ENCODE measurements at places on chromosomes 11 and 22.

GRCh38 chr11:10407055-10407454, 48.0 kb upstream of the AMPD3 start:
- peak; percentile 77 for DNase-seq

DNA sequence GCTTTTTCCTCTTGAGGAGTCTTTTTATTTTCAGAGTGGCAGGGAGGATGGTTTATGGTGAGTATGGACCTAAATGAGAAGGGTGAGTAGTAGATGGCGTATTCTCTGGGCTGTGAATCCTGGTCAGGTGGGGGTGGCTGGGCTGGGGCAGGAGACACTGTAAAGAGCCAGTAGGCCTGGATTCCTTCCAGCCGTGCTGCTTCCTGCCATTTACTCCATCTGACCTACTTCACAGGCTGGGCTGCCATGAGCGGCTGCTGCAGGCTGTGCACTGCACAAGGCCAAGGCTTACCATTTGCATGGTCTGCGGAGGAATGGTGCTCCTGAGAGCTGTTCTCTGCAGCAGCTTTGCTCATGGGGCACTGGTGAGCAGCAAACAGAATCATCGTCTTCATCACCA, 297.6 kb downstream of the KIRREL3 start:
- no peak for DNase-seq

DNA sequence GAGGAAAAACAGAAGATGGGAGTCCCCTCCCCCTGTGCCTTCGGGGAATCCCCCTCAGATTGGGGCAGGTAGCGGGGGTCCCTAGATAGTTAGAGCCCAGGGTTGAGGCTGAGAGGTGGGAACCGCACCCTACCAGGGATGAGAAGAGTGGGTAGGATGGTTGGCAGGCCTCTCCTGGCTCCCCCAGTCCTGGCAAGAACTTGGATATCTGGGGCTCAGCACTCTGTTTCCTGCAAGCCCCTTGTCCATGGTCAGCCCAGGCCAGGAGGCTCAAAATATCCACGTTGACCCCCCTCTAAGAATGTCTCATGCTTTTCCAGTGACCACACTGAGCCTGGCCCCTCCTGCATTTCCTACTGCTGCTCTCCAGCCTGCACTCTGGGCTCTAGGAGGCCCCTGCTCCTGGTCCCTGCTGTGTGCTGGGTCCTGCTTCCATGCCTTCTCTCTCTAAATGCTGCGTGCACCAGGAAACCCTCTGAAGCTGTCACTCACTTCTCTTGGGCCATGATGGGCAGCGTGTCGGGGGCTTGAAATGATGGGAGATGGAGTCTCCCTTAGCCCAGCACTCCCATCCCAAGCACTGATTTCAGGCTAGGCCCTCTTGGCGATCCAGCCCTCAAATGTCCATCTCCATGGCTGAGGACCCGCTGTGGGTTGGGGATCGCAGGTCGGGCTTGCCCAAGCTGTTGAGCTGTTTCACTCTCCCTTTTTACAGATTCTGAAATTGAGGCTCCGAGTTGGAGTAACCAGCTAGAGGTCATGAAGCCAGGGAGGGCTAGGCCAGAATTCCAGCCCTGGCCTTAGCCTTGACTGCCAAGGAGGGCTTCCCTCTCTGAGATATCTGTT, 2.0 kb downstream of the MAP3K11 start:
- peak; percentile 71 for DNase-seq

DNA sequence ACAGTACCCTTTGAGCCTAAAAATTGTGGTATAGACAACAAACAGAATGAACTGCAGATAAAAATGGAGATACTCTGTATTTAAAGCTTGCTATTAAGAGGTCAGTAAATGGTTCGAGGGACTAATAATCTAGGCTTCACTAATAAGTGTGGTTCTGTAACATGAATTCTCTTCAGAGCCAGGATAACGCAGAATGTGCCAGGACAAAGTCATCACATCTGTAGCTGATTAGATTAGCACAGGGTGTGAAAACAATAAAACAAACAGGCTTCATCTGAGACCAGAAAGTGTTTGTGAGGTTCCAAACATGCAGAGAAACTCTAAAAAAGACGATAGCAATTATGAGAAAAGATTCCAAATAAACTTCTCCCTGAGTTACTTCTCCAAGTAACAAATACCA, 89.1 kb upstream of the LUZP2 start:
- no peak for DNase-seq

- no peak for DNase-seq
Observed at GRCh38 chr22:49968831-49969661, 8.5 kb downstream of the PIM3 start.

DNA sequence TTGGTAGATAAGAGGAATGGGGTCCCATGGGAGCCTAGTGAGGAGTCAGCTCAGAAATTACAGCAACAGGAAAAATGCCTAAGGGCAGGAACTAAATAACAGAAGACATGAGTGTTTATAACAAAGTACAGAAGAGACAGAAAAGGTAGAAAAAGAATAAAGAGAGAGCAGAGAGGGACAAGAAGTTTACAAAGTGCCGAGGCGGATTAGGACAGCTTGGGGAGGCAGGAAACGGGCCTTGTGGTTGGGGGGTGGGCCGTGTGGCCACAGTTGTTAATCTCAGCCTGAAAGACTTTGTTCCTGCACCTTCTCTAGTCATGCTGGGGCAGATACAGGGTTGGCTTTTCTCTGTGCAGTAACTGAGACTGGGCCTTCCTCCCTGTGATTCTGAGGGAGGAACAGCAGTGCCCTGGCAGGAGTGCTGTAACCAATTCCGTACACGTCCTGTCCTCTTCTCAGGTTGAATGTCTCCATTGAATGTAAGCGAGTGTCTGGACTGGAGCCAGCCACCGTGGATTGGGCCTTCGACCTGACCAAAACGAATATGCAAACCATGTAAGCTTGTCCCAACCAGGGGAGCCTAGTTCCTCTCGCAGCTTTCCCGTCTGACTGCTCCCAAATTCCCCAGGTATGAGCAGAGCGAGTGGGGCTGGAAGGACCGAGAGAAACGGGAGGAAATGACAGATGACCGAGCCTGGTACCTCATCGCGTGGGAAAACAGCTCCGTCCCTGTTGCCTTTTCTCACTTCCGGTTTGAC, 13.2 kb downstream of the NAA40 start:
- DNase-seq, result no peak

GRCh38 chr11:43868852-43869567, 11.6 kb upstream of the ALKBH3 start:
- DNase-seq, result no peak

GRCh38 chr11:105699203-105699602, 89.3 kb downstream of the GRIA4 start:
- DNase-seq, result no peak

- DNase-seq, result no peak
Observed at GRCh38 chr11:65468874-65469333, 29.9 kb upstream of the MALAT1 start.

DNA sequence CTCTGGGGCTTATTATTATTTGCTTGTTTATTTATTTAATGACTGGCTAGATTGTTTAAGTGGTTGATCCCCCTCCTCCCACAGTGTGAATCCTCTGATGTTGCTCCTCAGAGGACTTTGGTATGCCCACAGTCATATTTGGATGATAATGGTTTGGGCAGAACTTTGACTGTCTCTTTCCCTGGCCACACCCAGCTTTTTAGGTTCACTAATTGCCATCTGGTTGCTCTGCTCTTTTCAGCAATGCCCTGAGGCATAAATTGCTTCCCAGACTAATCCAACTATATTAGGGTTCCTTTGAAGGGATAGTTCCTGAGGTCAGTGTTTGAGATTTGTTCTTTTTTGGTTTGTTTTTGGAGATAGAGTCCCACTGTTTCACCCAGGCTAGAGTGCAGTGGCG, 99.3 kb upstream of the RRM1 start:
- no peak for DNase-seq

- DNase-seq, result no peak
Observed at GRCh38 chr11:122598971-122599370, 56.6 kb upstream of the UBASH3B start.

- DNase-seq, result no peak
Observed at GRCh38 chr11:61380884-61381283, 11.5 kb upstream of the TMEM216 start.

DNA sequence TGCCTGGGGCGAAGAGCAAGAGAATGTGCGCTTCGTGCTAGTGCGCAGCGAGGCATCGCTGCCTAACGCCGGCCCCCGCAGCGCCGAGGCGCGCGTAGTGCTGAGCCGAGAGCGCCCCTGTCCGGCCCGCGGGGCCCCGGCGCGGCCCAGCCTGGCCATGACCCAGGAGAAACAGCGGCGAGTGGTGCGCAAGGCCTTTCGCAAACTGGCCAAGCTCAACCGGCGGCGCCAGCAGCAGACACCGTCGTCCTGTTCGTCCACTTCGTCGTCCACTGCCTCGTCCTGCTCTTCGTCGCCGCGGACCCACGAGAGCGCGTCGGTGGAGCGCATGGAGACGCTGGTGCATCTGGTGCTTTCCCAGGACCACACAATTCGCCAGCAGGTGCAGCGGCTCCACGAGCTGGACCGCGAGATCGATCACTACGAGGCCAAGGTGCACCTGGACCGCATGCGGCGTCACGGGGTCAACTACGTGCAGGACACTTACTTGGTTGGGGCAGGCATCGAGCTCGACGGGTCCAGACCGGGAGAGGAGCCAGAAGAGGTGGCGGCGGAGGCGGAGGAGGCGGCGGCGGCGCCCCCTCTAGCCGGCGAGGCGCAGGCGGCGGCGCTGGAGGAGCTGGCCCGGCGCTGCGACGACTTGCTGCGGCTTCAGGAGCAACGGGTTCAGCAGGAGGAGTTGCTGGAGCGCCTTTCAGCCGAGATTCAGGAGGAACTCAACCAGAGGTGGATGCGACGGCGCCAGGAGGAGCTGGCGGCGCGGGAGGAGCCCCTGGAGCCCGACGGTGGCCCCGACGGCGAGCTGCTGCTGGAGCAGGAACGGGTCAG, 1.0 kb downstream of the RASSF10 start:
- DNase-seq, result no peak

DNA sequence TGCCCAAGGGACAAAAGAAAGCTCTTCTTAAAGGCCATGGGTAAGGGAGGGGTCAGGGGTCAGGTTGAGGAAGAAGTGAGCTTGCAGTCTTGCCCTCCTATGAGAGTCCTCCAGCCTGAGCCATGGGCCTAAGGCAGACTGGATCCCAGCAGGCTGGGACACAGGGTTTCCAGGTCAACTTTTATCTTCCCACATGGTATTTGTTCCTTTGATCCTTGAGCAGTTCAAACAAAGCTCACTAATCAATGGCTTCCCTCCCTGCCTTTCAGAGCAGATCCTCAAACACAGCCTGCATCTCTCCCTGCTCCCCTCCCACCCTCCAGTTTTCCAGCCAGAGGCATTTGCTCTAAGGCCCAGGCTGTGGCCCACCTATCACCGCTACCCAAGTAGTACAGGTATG, 589.3 kb downstream of the INSC start:
- no peak for DNase-seq

GRCh38 chr11:129894278-129895125, 876 bp downstream of the NFRKB start:
- no peak for DNase-seq

DNA sequence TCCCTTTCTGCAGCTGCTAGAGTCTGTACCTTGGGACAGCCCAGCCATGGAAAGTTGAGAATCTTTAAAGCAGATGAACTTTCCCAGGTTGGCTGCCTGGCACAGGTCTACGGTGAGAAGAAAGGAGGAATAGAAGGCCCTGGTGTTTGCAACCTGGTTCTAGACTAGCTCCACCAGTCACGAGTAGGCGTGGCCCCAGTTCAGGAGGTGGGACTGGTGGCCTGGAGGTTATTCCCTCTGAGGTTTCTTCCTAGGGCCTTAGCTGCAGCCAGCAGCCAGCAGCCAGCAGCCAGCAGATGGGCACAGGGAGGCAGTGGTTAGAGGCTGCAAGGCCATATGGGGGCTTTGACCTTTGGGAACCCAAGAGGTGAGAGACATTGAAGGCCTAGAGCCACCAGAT, 40.9 kb downstream of the PRDM11 start:
- DNase-seq, result no peak

DNA sequence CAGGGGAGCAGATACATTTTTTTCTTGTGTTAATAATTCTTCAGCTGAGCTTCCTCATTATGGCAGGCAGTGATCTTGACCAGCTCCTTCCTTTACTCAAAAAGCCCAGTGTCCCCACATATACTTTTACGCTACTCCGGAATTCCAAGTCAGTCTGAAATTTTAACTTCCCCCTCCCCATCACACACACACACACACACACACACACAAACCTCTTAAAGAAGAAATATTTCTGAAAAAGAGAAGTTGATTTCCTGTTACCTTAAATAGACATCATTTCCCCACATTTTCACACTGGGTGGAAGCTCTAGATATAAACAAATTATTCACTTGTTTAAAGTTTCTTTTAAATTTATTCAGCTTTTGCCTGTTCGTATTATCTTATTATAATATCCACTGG, 113.9 kb downstream of the DBX1 start:
- DNase-seq, result no peak

- peak; percentile 93 for DNase-seq
Observed at GRCh38 chr11:77250881-77251640, 50.4 kb downstream of the GDPD4 start.

DNA sequence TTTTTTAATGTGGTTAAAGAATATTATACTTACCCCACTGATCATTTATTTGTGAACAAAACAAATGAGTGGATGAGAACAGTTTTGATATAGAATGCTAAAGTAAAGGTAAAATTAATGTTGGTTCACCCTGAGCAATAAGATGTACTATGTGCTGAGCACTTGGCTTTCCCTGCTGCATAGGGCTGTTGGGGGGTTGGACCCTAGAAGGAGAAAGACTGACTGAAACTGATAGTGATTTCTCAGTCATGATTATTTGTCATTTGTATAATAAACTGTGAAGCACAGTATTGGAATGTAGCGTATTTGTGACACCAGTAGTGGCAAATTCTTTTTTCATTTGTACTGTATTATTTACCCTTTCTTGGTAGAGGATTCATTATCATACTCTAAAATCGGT, 63.3 kb downstream of the PRMT3 start:
- DNase-seq, result no peak

GRCh38 chr11:111542606-111543275, 2.2 kb downstream of the LAYN start:
- no peak for DNase-seq

DNA sequence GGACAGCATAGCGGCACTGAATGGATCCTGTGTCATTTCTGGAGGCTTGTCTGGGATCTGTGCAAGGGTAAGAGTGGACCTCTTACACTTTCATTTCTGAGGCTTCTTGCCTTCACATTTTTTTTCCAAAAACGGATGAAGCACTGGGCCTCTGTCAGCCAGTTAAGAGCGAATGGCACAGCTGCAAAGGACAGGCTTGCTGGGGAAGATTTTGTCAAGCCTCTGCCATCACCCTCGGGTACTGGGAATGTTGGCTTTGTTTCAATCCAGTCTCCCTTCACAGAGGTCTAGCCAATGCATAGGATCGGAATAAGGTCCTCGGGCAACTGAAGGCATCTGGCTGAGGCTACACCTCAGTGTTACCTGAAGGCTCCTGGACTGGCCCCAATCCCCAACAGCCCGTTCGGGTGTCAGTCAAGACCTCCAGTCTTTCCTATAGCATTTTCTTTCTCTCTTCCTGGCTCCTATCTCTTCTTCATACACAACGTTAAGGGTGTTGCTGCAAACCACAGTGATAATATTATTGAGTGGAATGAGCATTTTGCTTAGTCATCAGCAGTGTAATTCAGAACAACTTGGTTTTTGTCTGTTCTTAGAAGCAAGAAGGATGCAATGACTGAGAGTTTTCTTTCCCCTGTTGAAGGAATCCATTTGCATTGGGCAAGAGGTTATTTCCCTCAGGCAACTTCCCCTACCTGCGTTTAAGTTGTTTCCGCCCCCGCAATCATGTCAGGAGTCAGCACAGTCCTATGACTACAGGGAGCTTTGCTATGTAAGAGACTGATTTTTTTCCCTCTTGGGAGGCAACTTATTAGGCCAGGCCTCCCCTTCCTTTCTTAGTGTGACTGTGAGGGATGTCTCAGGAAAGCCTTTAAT, 22.8 kb downstream of the NPAT start:
- no peak for DNase-seq
